ENCODE measurements at places on chromosomes 4 and X.
A peak's percentile ranks its signal among the peaks of the same experiment; 100 is the strongest.

GRCh38 chr4:140777894-140778293 lies 21.7 kb upstream of the TBC1D9 start:
- no peak for DNase-seq

- DNase-seq: no peak
Observed at GRCh38 chrX:150018931-150019361, 80.7 kb upstream of the EOLA2 start.

- DNase-seq: no peak
Observed at GRCh38 chr4:109410226-109410625, 23.4 kb upstream of the SEC24B start.

- DNase-seq: no peak
Observed at GRCh38 chrX:20506739-20507138, 240.0 kb upstream of the RPS6KA3 start.

DNA sequence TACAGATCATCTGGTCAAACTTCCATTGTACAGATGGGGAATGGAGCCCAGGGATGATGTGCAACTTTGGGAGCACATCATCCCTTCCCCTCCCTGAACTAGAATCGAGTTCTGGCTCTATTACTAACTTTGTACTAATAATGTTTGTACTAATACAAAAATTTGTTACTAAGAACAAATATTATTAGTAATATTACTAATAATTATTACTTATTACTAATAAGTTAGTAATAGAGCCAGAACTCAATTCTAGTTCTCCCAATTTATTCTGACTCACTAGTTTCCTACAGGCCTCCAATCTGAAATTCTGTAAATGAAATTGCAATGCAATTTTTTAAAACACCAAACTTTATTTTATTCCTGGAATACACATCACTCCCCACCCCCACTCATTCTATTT lies 47.9 kb upstream of the CD40LG start:
- DNase-seq: no peak

- DNase-seq: no peak
Observed at GRCh38 chrX:110588853-110589252, 206.8 kb downstream of the CHRDL1 start.

DNA sequence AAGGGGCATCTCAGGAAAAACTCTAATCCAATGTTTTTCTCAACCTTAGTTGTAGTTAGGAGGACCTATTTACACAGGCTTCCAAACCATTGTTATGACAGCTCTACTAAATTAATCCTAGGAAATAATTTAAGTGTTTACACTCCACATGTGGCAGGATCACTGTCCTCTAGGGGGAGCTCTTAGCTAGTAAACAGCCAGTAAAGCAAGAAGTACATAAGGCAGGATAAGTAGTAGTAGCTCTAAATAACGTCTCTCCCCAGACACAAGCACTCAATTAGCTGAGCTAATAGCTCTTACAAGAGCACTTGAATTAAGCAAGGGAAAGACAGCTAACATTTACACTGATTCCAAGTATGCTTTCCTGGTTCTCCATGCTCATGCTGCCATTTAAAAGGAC lies 37.3 kb downstream of the NUDT11 start:
- no peak for DNase-seq

- no peak for DNase-seq
Observed at GRCh38 chr4:123438031-123438430, 41.4 kb downstream of the SPRY1 start.

DNA sequence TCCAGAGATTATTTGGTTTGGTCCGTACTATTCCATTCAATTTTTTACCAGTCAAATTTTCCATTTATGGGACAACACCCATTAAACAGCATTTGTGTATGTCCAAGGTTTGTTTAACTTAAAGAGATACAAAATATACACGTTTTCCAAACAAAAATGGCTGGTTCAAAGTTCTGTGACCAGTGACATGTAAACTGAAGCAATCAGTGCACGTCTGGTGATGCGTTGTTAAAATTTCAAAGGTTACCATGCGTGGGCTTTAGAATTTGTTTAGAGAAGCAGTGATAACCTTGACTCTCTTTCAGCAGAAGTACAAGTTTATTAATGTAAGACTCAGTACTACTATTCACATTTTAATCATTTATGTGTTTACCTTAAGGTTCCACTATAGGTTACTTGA lies 25.2 kb upstream of the ALB start:
- no peak for DNase-seq

DNA sequence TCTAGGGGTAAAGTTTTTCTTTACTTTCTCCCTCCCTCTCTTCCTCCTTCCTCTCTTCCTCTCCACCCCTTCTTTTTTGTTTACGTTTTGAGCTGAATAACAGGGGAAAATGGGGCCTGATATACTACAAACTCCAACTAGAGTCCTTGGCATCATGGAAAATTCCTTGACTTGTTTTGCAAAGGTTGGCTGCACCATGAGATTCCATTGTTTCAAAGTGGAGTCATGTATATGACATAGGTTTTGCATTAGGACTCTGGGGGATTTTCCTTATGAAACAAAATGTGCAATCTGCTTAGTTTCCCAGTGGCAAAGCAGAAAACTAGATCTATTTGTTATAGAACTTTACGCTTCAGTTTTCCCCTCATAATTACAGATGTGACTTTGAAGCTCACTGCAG lies 233.5 kb upstream of the PGRMC2 start:
- no peak for DNase-seq

GRCh38 chr4:114265342-114265741 lies 285.9 kb upstream of the ARSJ start:
- DNase-seq: no peak

- no peak for DNase-seq
Observed at GRCh38 chr4:107194005-107194404, 157.9 kb upstream of the DKK2 start.

GRCh38 chr4:111128327-111128726 lies 505.4 kb upstream of the PITX2 start:
- DNase-seq: no peak

DNA sequence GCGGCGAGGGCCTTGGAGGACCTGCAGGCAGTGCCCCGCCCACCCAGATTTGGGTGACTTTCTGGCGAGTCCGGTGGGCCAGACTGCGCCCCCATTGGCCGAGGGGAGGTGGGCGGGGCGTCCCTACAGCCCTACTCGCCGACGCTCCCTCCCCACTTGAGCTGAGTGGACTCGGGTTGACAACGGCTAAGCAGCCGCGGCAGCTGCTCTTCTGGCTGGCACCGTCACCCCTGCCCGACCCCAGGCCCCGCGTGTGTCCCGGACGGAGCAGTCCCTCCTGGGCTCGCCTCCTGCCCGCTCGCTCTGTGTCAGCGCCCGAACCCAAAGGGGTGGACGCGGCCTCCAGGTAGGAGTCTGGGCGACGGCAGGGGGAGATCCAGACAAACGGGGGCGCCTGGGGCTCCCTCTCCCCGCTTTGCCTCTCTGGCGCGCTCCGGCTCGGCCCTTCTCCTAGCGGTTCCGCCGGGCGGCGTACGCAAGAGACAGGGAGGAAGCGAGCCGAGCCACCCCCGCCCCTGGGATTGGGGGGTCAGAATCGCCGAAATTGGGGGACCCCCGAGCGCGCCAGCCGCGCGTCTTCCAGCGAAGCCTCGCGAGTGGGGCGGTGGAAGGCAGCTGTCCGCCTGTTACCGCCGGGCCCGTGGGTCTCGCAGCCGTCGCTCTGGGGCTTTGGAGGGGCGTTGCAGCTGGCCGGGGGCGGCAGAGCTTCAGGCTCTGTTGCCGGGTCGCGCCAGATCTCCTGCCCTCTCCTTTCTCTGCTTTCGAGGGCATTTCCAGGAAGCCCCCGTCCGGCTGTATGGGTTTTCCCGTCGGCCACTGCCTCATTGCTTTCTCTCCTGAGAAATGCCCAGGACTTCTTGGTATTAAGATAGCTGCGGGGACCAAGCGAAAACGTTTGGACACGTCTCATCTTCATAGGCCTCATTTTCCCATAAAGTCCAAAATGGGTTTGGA lies 46.3 kb downstream of the STARD8 start:
- DNase-seq: no peak

DNA sequence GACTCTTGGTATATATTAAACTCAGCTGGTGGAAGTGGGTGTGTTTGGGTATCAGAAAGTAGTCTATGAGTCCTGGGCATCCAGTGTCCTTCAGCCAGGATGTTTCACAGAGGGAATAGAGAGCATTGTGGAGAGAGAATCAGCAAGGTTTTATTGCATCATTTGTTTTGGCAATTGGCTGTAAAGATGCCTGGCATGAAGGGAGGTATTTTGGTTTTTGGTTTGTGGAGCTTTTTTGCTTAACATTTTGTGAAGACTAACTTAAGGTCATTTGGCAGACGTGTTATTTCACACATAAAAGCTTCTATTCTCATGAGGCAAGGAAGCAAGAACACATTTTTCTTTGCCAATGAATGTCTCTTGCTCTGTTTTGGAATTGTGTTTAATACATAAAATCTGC lies 71.1 kb downstream of the DCLK2 start:
- DNase-seq: no peak

- DNase-seq: no peak
Observed at GRCh38 chr4:129994715-129995114, 898.8 kb downstream of the C4orf33 start.

DNA sequence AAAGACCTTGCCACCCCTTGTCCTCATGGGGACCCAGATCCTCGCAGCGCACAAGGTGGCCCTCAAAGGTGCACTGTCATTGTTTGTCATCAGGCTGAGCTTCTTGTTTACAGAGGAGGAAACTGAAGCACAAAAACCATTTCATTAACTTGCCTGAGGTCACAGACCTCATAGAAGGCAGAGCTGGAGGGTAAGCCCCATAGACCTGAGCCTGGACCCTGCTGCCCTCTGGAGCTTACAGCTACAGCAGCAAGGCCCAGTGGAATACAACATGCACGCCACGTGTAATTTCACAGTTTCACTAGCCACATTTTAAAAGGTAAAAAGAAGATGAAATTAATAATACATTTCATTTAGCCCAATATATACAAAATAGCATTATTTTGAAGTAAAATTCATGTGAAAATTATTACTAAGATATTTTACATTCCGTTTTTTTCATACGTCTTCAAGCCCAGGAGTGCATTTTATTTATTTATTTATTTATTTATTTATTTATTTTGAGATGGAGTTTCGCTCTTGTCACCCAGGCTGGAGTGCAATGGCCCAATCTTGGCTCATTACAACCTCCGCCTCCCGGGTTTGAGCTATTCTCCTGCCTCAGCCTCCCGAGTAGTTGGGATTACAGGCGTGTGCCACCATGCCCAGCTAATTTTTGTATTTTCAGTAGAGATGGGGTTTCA lies 8.8 kb downstream of the JAKMIP1 start:
- no peak for DNase-seq

DNA sequence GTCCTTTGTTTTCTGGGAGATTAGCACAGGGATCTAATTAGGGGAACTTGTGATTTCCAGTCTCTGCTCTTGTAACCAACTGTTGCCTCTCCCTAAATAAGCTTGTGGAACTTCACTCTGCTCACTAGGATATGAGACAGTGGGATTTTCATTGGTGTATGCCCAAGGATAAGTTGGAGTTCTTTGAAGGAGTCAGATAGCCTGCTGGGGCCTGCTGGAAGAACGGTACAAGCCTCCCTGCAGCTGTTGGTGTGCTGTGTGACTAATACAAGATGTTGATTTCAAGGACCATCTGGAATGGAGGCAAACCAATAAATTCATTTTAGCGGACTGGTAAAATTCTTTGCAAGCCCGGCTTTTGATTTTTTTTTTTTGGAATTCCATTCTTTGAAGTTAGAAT lies 167.0 kb downstream of the AASDH start:
- DNase-seq: no peak

DNA sequence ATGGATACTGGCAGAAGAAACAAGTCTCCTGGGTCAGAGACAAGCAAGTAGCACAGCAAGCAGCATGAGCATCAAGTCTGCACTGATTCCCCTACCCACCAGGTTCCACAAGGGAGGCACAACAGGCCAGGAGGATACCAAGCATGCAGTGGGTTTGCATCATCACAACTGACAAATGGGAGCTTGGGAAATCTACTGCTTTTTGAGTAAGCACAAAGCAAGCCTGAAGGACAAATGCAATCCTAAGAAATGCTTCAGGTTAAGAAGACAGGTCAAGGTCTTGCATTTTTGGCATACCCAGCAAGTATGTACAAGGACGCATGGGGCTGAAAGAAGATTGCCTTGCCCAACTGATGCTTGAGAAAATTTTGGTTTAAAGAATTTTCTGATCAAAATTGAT lies 279.6 kb downstream of the PDGFC start:
- no peak for DNase-seq

DNA sequence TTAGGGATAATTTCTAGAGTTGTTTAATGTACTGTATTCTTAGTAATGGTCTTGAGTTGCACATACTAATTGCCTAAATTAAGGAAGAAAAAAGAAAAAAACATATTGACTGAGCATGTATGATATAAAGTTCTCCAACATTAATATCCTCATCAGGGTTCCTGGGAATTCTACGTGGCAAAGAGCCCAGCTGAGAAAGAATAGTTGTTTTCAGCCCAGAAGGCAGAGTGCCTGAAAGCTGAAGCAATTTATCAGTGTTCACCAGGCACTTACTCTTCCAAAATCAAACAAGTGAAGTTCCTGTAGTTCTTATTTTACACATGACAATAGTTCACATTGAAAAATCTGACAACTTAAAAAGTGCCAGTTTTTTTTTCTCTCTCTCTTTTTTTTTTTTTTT lies 27.7 kb downstream of the YIPF7 start:
- no peak for DNase-seq

- DNase-seq: no peak
Observed at GRCh38 chr4:105453550-105454205, 20.2 kb downstream of the PPA2 start.

DNA sequence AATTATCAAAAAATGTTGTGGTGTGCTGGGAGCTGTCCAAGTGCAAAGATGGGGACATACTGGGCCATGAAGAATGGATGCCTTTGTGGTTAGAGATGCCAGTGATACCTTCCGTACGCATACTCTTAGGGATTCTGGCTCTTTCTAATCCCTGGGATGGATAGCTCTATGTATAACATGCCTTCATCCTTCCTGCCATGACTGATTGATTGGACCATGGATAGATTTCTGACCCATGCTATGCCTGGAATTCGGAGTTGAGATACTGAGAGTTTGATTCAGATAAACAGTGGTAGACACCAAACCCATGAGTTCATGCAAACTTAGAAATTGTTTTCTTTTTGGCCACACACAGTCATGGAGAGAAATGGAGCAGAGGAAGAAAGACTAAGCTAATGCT lies 147.2 kb upstream of the WDFY3 start:
- no peak for DNase-seq

DNA sequence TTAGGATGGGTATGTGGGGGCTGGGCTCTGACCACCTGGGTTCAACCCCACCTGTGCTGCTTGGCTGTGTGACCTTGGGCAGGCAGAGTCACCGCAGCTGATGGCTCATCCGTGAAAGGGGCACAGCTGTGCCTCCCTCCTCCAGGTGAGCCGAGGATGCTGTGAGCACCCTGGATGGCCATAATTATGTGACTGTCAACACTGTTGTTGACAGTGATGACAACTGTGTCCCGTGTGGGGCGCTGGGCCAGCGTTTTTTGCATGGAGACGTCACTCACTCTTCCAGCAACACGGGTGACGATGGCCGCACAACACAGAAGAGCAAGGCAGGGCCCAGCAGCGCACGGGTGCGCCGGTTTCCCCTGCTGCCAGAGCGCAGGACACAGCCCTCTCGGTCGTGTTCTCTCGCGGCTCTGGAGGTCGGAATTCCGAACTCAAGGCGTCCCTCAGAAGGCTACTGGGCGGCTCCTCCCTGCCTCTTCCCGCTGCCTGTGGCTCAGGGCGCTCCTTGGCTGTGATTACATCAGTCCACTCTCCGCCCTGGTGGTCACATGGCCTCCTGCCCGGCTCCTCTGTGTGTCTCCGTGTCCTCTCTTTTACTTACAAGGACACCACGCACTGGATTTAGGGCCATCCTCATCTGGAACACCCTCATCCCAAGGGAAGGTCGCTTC lies 1.3 kb downstream of the SH3TC1 start:
- DNase-seq: peak; percentile 19

- DNase-seq: no peak
Observed at GRCh38 chr4:10810411-10810810, 125.8 kb upstream of the CLNK start.
